ENCODE measurements at places on chromosomes 1 and 21.
A peak's percentile ranks its signal among the peaks of the same experiment; 100 is the strongest.

GRCh38 chr1:56484695-56485094 is 94.7 kb downstream of the PLPP3 start:
- no peak for DNase-seq

- DNase-seq, result no peak
These were observed 957 bp downstream of the CAPN9 start for GRCh38 chr1:230747890-230748800.

DNA sequence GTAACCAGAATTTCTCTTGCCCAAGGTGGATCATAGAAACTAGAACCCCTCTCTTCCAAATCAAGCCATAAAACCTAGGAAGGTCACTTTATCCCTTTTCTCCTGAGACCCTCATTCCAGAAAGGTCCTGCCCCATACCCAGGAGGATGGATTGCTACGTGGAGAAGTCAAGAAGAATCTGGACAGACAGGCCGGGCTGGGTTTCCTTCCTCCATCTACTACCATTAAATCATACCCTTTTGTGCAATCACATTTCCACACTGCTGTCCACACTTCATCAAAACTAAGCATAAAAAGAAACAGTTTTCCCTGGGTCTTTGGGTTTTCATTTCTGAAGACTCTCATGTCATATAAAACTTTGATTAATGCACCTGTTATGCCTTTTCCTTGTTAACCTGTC is 65.4 kb downstream of the C21orf91 start:
- DNase-seq, result peak; percentile 19

DNA sequence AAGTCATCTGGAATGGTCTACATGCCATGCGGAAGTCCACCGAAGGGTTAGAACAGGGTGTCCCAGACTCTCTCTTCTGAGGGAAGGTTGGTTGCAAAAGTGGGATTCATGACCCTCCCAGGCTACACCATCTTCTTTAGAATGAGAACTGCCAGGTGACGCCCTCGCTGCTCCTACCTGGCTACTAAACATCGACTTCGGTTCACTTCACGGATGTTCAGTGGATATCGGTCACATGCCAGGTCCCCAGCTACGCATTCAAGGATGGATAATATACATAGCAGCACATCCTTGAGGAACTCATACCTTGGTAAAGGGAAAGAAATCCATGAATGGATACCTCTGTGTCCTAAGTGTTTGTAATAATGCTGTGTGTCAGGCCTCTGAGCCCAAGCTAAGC is 3.3 kb upstream of the OPTC start:
- DNase-seq, result no peak

GRCh38 chr1:54298284-54299033 is 98.5 kb downstream of the MRPL37 start:
- no peak for DNase-seq

DNA sequence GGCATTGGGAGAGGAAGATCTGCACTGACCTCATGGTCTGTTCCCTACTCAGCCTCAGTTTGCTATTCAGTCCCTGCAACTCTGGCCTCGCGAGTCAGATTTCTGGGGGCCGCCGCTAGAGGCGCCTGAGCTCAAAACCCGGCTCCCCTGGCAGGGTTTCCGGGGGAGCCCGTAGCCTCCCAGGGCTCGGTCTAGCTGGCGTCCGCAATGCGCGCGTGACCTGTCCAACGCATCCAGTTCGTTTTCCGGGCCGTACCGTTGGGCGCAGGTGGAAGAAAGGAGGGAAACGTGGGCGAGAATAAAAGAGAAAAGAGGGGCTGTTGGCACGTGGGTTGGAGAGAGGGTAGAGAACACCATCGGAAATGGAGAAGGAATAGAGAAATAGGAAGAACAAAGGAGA is at the start of gene ADAM30:
TSS of gene ADAM30 (minus strand) at position 213 of the 400 bp plus-strand sequence. CDS start at position 34, 179 bp downstream.
- DNase-seq, result no peak

Measured in HL-60 (cell line).